ENCODE measurements at places on chromosomes 11 and 22.

- peak; percentile 86 for DNase-seq
Observed at GRCh38 chr11:2097356-2097997, 41.7 kb downstream of the IGF2 start.

DNA sequence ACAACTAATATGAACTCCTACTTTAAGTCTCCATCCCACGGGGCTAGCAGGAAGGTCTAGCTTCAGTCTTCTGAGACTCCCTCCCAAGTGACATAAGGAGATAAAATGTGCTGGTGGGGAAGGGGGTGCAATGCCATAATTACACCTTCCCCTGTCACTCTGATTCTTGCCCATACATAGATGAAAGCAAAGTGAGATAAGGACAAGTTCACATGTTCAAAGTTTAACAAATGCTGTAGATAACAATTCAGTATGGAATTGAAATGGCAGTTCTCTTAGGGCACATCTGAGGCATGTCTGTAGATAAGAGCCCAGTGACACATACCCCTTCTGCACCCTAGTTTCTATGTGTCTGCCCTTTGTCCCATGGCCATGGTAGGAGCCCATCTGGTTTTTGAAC, 38.2 kb upstream of the PANX1 start:
- no peak for DNase-seq

DNA sequence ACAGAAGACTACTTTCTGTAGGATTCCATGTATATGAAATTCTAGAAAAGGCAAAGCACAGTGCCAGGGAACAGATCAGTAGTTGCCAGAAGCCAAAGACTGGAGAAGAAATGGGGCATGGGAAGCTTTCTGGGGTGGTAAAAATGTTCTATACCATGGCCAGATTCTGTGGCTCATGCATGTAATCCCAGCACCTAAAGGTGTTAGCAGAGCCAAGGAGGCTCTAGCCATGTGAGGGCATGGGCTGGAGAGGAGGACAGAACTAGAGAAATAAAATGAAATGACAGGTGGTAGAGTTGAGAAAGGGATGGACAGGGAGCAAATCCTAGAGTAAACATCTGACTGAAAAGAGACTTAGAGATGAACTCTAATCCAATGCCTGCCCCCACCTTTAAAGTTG, 26.9 kb upstream of the HMGXB4 start:
- DNase-seq, result peak; percentile 7

GRCh38 chr22:31210556-31211421, 1.3 kb upstream of the LIMK2 start:
- no peak for DNase-seq

DNA sequence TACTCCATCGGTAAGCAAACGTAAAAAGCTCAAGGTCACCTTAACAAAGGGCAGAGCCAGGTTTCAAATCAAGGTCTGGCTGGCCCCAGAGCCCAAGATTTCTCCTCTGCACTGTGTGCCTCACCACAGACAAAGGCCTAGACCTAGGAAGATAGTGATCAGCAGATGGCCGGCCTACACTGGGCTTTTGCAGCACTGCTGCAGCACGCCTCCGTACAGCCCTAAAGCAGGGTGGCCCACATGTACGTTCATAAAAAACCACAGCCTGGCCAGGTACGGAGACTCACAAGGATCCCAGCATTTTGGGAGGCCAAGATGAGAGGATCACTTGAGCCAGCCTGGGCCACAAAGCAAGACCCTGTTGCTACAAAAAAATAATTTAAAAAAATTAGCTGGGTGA, 106.3 kb upstream of the PITPNB start:
- DNase-seq, result no peak

DNA sequence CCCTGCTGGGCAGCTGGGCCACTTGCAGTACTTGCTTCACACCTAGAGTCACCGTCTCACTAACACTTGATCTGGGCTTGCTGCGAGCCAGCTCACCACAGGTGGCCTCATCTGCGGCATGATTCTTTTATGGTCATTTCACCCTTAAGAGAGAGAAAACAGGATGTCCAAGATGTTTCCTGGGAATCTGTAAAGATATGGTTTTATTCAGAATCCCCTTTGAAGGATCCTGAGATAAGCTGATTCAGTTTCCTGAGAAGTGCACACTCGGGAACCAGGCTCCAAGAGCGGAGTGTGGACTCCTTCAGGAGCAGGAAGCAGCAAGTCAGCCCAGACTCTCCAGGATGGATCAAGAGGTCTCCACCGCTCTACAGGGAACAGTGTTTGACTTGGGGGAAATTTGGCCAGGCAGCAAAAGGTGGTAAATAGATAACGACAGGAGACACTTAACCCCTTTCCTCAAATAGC, 21.8 kb upstream of the TP53AIP1 start:
- no peak for DNase-seq

- peak; percentile 85 for DNase-seq
Observed at GRCh38 chr22:37544955-37545702, 15.2 kb upstream of the CDC42EP1 start.

- no peak for DNase-seq
Observed at GRCh38 chr11:48110509-48110766, 106.2 kb upstream of the OR4B1 start.

DNA sequence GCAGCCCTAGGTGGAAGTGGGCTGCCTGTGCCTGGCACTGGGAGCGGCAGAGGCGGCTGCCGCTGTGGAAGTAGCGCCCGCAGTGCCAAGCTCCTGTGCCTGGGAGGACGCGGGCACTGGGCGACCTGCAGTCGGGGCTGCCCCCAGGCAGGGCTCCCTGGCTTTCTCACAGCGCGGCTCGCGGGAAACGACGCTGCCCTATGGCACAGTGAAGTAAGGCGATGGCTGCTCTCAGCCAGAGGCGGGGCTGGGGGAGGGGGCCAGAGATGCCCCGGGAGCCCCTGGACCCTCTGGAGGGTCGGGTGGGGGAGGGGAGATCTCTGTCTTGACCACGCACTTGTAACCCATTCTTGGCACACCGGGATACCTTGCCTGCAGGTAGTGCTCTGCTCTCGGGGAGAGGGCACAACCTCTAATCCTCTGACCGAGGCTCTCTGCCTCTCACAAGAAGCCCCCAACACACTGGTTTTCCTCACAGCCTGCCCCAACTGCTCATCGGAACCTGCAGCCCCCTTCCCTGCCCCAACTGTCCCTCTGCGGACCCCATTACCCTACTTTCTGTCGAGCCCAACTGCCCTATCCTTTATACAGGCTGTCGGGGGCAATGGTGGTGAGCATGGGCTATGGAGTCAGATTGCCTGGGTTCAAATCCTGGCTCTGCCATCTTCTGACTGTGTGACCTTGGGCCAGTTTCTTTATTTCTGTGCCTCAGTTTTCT, 32.2 kb upstream of the TRIM29 start:
- no peak for DNase-seq

- no peak for DNase-seq
Observed at GRCh38 chr11:111659201-111660115, 57.2 kb downstream of the SIK2 start.

GRCh38 chr11:14861680-14862079, 30.4 kb downstream of the CYP2R1 start:
- DNase-seq, result no peak

DNA sequence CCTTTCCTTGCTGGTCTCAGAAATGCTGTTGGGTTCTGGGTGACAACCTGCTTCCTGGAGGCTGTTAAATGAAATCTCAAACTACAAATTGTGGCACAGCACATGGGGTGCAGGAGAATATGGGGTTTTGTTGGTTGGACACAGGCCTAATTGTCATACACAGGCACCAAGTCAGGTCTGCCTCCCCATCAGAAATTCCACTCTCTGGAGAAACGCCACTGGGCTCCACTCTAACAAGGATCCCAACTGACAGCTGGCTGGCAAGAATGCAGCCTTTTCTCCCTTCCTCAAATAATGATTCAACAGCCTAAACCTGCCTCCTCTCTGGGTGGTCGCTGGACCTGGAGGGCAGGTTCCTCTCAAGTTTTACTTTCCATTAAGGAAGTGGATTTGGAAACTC, 177.8 kb upstream of the NARS2 start:
- no peak for DNase-seq

- no peak for DNase-seq
Observed at GRCh38 chr11:65502274-65502554, 3.4 kb downstream of the MALAT1 start.

DNA sequence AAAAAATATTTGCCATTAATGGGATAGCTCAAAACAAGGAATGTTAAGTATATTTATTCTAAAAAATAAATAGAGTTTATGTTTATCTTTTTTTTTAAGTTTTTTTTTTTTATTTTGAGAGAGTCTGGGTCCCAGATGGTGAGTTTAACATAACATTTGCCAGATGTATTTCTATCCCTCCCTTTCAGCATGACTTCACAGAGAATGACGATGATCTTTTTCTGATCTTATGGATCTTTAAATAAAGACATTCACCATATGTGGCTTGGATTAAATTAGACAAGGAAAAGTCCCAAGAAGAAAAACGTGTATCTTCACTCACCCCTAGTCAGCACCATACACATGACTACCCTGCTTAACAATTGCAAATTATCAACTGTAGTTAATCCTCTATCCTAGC, 839.8 kb upstream of the CNTN5 start:
- DNase-seq, result no peak

GRCh38 chr11:118398791-118399559, 2.4 kb upstream of the ATP5MG start:
- DNase-seq, result no peak

DNA sequence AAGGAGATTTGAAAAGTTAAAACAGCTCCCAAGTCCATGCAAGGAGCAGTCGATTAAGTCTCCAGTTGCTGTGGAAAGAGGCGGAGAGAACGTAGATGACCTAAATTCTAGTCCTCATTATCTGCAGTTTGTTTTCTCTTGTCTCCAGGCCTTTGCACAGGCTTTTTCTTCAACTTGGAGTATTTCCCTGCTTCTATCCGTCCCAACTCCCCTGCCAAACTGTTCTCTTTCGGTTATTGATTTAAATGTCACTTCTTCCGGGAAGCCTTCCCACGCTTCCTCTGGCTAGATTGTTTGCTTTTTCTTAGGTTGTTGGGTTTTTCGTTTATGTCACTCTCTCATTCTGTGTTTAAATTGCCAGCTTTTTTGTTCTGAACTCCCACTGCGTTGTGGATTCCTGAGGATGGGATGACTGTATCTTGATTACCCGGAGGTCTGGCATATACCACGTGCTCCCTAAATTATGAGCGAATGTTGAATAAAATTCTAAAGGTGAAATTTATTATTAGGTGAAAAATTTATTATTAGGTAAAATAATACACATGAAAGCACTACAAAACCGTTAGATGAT, 463 bp downstream of the TMEM126B start:
- no peak for DNase-seq

DNA sequence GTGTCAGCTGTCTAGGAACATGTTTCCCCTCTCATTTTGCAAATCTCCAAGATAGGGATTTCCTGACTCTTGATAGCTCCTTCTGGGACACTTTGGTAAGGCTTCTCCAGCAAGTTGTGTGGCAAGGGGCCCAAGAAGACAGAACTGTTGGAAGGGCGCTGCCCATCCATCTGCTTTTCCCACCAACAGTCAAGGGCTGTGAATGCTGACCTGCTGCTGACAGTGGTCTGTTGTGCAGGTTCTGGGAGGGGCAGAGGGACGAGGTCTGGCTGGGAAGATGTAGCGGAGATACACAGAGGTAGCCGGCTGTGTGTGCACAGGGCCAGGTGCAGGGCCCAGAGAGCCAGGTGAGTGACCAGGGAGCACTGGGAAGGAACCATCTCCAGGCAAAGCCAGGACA, 12.2 kb downstream of the BCR start:
- DNase-seq, result no peak

- no peak for DNase-seq
Observed at GRCh38 chr22:31329029-31329428, 17.1 kb downstream of the PATZ1 start.

- DNase-seq, result no peak
Observed at GRCh38 chr11:2409126-2409525, 8.6 kb downstream of the TSSC4 start.

- DNase-seq, result peak; percentile 47
Observed at GRCh38 chr11:1567052-1567720, 4.9 kb downstream of the DUSP8 start.

- no peak for DNase-seq
Observed at GRCh38 chr11:924406-925157, 1.1 kb upstream of the AP2A2 start.

DNA sequence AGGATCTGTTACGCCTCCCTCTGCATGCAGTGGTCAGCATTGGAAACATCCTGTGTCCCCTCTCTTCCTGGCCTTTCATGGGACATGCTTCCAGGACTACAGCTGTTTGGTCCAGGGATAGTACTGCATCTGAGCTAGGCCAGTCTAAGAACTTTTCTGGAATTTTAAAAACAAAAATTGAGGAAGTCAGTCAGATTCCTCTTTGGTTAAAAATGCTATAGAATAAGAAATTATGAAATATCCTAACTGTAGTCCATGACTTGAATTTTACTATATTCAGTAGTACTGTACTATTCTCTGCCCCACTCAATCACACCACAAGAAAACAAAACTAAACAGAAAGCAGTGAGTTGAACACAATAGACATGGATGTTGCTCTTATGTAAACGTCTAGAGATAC, 201.0 kb upstream of the CADM1 start:
- DNase-seq, result no peak

DNA sequence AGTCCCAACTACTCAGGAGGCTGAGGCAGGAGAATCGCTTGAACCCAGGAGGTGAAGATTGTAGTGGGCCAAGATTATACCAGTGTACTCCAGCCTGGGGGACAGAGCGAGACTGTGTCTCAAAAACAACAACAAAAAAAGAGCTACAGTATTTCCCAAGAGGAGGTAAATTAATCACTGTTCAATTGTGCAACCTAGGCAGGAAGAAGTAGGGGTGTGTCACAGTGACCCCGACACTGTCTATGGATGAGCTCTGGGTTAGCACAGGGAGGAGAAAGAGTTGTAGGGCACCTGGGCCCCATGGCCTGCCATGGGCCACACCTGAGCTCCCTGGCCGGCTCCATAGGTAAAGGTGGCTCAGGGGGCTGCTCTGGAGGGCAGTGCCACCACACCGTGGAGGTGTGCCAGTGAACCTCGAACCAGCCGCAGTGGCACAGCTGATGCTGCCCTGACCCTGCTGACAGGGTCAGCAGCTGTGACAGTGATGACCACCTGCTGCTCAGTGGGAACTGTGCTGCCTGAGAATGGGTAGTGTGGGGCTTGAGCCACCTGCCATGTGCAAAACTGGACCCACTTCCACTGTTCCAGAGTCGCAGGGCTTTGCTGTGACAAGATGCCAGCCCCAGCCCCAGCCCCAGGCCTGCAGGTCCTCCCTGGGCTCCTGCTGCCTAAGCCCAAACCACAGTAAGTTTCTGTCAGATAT, 84.0 kb upstream of the PITPNB start:
- no peak for DNase-seq

GRCh38 chr11:85301895-85302678, 325.1 kb downstream of the DLG2 start:
- DNase-seq, result no peak

Measured in ecto neural progenitor cell (in vitro differentiated cells).